Memory B cell (primary cell): ENCODE measurements at places on chromosomes 1 and 21.
A peak's percentile ranks its signal among the peaks of the same experiment; 100 is the strongest.

DNA sequence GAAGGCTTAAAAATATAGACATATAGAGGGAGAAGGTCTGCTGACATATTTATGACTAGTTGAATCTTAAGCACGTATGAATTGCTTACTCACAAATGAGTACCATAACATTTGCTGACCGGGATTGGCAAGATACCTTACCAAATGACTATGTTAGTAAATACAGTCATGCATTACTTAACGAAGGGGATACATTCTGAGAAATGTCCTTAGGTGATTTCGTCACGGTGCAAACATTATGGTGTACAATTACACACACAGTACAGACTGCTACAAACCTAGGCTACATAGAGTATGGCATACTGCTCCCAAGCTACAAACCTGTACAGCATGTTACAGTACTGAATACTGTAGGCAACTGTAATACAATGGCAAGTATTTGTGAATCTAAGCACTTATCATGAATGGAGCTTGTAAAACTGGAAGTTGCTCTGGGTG lies 19.4 kb upstream of the UBE2U start:
- DNase-seq, result no peak

DNA sequence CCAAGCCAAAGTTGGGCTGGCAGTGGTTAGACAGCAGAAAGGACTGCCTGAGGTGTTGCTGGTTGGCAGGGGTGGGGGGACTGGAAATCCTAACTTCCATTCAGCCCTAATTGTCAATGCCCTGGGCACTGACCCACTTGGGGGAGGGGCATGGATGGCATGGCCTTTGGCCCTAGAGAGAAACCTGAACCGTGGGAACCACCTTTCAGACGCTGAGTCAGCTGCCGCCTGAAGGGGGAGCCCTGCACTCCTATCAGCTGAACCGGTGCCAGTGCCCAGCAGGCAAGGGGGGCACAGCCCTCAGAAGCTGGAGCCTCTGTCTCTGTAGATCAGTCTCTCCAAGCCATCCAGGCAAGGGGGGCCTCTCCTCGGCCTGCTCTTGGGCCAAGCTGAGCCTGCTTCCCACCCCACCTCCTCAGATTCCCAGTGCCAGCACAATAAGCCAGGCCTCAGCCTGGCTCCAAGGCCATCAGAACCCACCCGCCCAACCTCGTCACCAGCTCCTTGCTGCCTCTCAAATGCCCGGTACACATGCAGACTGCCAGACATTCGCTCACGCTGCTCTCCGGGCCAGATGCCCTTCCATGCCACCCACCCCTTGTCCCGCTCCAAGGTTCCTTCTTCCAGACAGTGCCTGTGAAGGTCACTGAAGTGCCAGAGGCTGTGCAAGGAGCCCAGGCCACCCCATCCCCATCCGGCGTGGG lies 11.6 kb downstream of the TINAGL1 start:
- DNase-seq, result peak; percentile 31

DNA sequence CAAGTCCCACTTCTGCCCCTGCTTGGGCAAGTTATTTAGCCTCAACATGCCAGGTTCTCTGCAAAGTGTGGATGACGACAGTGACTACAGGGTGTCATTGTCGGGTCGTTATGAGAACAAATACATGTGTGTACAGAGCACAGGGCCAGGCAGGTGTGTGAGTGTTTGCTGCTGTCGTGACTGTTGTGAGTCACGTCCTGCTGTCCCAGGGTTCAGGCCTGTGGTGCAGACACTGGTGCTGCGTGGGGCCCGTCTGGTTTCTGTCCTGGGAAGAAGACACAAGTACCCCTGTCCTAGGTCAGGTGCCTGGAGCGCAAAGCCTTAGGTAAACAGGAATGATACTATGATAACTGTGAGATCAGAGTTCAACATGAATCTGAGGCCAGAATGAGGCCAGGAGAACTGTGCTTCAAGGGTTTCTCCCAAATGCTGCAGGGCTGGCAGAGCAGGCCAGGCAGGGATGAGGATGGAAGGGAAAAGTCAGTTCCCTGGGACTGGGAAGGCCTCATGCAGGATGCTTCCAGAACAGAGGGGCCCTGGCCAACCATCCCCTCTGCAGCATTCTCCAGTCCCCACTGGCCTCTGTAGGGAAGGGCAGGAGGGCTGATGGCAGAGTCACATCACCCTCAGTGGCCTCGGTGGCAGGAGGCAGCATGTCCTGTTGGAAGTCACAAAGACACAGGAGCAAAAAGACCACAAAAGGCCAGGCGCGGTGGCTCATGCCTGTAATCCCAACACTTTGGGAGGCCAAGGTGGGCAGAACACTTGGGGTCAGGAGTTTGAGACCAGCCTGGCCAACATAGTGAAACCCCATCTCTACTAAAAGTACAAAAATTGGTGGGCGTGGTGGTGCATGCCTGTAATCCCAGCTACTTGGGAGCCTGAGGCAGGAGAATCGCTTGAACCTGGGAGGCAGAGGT lies 15.7 kb downstream of the GPR157 start:
- no peak for DNase-seq

DNA sequence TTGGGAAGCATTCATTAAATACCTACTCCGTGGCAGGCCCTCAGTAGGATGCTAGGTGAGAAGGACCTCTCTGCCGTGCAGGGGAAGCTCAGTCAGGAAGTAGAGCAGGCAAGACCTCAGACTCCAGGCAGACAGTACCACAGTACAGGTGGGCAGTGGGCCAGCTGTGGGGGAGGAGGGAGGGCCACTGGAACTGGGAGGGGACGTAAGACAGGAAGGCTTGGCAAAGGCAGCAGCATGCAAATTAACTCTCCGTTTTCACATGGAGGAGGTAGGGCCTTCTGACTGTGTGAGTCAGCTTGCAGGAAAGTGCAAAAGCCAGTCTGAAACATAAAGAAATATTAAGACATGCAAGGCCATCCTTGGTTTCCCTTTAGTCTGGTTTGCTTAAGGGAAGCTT lies 157.7 kb downstream of the TRIM33 start:
- DNase-seq, result no peak

DNA sequence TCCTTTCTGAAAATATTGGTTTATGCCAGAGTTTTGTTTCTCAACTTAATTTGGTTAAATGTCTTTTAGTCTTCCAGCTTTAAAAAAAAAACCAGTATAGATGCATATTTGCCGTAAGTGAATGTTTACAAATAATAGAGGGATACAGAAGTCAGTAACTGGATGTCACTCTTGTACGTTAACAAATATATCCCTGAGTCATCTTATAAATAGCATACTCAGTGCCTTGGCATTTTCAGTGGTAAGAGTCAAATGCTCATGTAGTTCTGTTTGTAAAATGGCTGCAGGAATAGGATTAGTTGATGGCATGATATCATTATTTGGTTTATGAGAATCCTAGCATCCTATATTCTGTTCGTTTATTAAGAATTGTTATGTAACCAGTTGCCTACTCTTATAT lies 55.4 kb downstream of the SPEN start:
- no peak for DNase-seq

GRCh38 chr1:223706077-223706973 lies 6.0 kb upstream of the CAPN2 start:
- no peak for DNase-seq

DNA sequence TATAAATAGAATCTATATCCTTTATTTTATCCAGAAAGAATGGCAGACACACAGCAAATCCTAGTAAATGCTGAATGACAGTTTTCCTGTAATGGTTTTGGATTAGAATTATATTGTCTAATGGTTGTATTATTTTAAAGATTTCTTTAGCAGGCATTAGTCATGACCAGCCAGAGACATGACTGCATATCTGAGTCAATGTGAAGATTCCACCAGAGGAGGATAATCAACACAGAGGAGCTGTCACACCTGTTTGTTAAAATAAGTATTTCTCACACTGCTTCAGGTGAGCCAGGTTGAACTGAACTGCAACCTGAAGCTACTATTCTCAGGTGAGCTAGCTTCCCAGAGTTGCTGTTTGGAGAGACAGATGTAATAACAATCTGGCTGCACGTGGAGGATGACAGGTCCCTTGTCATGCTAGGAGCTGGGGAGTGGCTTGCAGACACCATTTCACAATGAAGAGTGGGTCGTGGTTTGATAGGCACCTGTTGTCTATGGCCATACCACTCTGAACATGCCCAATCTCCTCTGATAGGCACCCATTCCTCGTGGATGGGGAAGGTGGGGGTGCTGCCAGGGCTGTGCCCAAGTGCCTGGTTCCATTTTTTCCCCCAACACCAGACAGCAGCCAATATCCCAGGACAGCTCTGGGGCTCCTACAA lies 94.3 kb downstream of the KCNJ6 start:
- DNase-seq, result no peak

GRCh38 chr21:37398697-37399096 lies 32.1 kb downstream of the DYRK1A start:
- DNase-seq, result no peak

DNA sequence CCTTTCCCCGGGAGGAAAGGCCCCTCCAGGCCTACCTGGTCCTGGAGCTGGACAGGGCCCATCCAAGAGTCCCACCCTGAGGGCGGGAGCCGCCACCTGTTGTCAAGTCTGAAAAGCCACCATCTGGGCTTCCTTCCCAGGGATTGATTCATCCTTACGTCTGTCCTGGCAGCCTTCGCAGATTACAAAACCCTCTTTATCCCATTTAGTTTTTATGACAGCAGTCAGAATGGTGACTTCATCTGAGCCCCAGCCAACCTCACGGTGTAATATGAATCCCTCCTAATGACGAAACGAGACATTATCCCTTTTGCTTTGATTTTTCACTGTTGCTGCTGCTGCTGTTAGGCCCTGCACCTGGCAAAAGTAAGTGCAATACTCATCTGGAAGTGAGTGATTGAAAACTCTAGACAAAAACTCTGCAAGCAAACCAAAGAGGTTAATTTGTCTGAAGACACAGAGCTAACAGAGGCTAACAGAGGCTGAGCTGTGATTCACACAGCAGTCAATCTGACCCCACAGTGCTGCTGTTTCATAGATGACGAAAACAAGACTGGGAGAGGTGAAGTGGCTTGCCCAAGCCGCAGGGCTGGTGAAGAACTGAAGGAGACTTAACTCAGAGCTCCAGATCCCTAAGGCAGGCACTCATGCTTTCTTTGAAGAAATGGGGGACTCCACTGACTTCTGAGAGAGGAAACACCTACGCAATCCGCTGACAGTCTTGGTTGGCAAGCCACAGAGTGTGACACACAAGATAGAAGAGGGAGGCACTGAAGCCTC lies 30.0 kb upstream of the S100A7 start:
- no peak for DNase-seq

DNA sequence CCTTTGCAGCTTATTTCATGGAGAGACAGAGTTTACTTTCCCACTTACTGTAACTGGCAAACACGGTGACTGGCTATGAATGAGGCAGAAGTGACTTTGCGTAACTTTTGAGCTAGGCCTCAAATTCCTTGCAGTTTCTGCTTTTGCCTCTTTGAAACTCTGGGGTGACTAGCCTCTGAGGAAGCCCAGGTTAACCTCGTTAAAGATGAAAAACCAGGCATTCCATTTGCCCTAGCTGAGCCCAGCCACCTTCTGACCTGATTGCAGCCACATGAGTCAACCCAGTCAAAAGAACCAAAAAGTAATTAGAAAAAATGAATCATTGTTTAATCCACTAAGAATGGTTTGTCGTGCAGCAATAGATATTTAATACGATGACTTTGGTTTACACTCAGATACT lies 20.4 kb downstream of the PRMT6 start:
- DNase-seq, result no peak

DNA sequence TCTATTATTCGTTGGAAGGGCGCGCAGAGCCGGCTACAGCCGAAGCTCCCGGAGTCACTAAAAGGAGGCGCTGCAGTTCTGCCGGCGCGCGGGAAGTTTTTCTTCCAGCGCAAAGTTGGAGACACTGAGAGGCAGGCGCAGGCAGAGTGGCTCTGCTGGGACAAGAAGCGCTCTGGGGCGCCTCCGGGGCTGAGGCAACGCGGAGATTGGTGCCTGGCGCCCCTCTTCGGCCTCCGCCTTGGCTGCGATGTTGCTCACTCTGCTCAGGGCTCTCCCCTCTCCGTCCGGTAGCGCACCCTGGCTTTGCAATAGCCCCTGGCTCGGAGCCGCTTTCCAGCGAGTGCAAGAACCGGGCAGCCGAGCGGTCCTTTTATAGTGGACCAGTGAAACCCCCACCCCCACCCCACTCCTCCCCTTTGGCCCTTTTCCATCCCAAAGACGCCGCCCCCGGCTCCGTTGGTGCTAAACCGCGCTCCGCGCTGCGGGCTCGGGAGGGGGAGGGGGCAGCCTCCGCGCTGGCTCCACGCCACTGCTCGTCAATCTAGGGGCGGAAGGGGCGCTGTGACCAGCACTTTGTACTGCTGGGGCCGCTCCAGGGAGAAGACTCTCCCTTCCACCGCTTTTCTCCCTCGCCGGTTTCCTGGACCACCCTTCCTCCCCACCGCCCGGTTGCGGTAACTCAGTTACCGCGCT lies at the start of gene ADAMTS1:
Gene ADAMTS1, minus strand, starts transcription at position 344 of the 693 bp plus-strand sequence. CDS start 455 bp downstream, outside the sequence.
- DNase-seq, result no peak

DNA sequence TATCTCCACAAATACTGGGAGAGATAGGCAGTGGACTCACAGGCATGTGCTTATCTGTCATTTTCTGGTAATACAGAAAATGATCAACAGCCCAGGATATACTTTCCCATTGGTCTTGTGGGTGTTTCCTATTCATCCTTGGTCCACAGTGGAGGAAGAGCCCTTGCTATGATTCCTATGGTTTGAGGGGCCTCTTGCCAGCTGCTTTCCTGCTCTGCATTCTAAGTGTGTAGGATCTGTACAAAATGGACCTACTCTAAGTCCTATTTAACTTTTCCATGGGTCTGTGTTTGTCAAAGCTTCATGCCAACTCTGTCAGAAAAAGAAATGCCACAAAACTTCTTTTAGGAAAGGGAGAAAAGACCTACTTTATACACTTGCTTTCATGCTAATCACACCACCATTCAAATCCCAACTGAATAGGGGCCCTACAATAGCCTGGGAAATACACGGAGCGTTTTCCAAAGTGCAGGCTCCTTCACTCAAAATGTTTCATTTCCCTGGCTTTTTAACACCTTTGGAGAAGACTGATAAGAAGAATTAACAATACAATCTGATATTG lies 16.4 kb downstream of the PLPP3 start:
- no peak for DNase-seq

- no peak for DNase-seq
These were observed 87.5 kb downstream of the RWDD3 start for GRCh38 chr1:95321531-95321930.

GRCh38 chr1:82266351-82266750 lies 465.6 kb downstream of the ADGRL2 start:
- no peak for DNase-seq

- no peak for DNase-seq
These were observed 634.8 kb downstream of the KCNT2 start for GRCh38 chr1:195973311-195973904.

DNA sequence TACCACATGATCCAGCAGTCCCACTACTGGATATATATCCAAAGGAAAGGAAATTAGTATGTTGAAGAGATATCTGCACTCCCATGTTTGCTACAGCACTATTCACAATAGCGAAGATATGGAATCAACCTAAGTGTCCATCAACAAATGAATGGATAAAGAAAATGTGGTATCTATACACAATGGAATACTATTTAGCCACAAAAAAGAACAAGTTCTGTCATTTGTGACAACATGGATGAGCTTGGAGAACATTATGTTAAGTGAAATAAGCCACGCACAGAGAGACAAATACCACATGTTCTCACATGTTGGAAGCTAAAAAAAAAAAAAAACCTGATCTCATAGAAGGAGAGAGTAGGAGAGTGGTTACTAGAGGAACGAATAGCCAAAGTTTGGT lies 17.7 kb downstream of the ATPAF1 start:
- DNase-seq, result no peak
